ENCODE measurements at places on chromosomes 7 and 10.

DNA sequence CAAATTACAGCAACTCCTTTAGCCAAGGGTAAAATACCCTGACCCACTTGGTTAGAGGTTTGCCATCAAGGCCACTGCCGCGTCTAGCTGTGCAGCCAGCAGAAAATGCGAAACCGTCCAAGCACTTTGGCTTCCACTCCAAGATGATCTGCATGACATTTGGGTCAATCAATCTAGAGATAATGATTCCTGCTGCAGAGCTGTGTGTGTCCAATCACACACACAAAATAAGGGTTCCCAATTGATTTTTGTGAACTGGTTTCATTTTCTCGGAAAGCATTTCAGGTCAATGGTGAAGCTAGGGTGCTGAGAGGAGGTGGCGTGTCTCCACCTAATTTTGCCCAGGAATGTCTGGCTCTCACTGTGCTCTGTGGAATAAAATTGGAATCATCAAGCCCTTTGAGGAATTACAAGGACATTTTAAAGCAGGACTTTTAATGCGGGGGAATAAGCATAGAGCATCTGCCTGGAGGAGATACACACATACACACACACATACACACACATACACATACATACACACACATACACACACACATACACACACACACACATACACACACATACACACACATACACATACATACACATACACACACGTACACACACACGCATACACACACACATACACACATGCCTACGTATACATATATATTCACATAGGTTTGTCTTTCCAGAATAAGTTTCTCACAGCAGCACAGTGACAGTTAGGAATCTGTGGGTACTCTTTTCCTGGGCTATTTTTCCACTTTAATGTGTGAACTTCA is 59.5 kb downstream of the ACADSB start:
- no peak for DNase-seq

- no peak for DNase-seq
Measured at GRCh38 chr10:123637326-123637880, 28.8 kb upstream of the GPR26 start.

DNA sequence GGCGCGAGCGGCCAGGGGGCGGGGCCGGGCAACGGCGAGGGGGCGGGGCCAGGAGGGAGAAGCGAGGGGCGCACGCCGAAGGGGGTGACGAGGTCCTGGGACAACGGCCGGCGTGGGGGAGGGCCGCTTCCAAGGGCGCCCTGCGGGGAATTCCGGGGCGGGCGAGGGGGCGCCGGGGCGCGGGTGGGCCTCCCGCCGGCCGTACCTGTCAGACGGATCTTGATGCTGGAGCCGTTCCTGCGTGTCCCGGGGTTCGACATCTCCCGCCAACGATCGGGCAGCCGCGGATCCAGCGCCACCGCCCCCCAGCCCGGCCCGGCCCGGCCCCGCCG is 421 bp downstream of the SMURF1 start:
- no peak for DNase-seq

DNA sequence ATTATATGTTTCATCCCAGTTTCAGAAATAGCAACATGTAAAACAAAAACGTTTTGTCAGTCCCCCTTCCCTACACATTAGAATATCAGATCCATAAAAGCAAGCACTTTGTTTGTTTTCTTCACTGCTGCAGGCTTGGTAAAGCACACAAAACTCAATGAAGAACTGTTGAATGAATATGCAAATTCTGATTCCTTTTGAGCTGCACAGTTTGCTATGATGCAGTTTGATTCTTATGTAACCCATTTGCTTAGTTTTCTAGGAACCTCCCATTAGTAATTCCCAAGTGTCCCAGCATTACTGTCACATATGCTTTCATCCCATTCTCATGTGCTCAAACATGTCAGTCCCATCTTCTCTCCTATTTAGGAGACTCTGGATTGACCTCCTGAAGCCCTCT is 26.1 kb upstream of the CHCHD3 start:
- no peak for DNase-seq

DNA sequence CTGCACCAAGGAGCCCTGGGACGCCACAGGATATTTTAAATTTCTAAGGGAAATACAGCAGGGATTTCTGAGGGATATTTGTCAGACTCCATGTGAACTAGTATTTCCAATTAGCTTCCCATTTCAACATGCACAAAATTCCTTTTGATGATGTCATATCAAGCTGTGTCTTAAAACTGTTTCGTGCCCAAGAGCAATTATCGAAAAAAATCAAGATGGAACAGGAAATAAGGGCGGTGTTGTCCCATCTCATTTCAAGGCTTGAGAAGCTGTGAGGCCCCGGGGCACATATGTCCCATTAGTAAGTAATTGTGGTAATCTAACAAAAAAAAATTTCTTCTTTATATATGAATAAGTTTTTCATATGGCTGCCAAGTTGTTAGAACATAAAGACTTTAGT is 47.4 kb downstream of the PPP1R17 start:
- no peak for DNase-seq

GRCh38 chr7:100887516-100888290 is 1.8 kb downstream of the UFSP1 start:
- no peak for DNase-seq

- DNase-seq, result no peak
Measured at GRCh38 chr7:128271471-128271941, 30.4 kb downstream of the LEP start.

DNA sequence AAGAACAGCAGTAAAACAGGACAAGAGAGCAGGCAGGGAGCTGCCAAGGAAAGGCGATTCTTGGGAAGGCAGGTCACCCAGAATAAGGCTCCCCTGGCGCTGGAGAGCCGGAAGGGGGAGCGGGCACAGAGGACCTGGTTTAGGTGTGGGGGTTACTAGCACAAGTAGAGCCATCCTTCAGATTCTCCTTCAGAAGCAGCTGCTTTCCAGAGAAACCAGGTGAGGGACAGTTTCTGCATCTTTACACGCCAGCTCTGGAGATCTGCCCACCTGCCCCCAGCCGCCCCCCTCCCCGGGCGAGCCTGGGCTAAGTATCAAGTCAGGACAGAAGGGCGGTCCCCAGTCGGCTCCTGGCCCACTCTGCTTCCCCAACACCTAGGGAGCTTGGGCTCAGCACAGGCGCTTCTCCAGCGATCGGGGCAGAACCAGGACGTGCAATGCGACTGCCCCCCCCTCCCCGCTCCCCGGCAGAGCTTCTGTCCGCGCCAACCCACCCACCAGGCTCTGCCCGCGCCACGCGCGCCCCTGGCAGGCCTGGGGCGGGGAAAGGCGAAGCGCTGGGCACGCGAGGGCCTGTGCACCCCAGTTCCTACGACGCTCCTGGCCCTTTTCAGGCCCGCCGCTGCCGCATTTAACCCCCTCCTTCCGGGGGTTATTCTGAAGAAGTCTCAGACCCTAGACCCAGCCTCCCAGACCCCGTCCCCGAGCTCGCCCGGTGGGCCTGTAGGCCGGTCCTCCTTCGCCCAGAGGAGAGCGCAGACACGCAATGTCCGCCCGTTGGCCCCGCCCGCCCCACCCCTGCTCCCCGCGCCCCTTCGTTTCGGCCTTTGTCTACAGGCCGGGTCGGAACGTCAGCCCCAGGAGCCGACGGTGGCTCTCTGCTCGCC is 4.4 kb upstream of the EN2 start:
- DNase-seq, result no peak

DNA sequence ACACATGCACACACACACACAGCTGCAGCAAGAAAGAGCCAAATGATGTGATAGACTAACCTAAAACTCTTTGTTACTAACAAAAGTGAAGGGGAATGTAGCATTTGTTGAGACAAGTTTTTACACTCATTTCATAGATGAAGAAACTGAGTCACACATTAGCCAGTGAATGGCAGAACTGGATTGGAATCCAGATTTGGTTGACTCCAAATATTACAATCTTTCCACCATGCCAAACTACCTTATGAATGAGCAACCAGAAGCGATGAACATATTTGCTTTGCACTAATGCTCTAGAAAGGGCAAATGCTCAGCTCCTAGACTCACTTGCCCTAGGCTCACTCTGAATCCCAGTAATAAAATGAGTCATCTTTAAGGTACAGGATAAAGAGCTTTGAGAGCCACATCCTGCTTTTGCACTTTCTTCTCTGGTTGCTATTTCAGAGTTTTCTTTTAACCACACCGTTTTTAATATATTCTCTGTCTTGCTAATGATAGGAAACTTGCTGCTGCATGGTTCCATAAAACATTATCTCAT is 111.9 kb downstream of the GPAM start:
- no peak for DNase-seq

DNA sequence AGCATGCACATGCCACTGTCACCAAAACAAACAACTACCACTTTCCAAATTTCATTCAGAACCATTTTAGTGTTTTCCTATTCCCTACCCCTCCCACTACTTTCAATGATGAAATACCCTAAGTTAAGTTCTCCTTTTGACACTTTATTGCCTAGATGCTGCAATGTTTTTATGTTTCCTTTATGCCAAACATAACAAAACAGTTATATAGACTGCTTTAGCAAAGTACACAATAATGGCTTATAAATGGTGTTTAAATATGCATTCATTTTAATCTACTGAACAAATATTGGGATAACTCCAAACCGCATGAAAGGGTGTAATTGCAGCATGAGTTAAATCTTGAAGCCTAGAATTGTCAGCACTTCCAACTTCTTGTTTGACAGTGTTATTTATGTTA is 69.2 kb downstream of the PHYHIPL start:
- DNase-seq, result no peak

- DNase-seq, result no peak
Measured at GRCh38 chr10:89522463-89522862, 12.9 kb downstream of the SLC16A12 start.

DNA sequence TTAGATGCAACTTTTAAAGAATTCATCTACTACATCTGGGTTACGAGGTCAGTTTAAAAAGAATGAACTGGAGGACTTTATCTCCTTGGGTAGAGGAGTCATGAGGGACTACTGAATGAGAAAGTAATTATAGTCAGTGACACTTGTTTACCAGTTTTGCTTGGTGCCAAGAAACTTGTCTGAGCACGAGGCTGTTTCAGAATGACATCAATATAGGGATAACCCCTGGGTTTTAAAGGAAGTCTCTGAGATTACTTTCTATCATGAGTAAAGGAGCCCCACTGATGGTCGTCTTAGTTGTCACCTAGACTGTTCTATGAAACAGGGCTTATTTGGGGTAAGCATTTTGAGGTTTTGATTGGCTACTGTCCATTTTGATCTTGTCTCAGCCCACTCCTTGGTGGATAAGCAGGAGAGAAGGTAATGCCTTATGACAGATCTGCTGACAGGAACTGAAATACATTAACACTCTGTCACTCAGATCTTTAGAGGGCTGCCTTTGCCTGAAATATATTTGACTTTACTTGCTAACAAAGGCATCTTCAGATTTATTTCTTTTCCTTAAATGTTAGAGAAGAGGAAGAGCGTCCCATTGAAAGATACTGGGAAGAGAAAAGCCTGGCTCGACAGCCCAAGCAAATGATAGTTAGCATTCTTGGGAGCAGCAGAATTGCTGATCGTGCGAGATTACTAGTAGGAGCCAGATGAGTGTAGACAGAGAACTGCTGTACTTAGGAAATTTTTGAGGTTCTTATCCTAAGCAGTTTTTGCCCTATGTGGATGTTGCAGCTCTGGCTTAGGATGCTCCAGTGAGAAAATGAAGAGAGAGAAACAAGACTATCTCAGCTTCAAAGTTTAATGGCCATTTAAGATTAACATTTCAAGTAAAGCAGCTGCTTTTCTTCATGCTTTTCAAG is 299.2 kb upstream of the LRGUK start:
- DNase-seq, result no peak

- peak; percentile 76 for DNase-seq
Measured at GRCh38 chr7:80018941-80019808, 115.5 kb upstream of the GNAI1 start.

DNA sequence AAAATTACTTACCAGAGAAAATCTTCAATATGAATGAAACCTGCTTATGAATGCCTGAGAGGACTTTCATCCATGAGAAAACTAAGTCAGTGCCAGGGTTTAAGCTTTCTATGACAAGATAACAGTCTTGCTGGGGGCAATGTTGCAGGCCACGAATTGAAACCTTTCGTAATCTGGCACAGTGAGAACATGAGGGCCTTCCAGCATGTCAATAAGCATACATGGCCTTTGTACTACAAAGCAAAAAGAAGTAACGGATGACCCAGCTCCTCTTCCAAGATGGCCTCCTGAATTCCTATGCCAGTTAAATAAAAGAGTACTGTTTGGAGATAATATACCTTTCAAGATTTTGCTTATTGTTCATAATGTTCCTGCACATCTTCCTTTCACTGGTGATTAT is 270.6 kb upstream of the PHF14 start:
- no peak for DNase-seq

GRCh38 chr7:113099284-113099919 is 12.8 kb upstream of the GPR85 start:
- DNase-seq, result no peak

GRCh38 chr7:71133232-71133622 is 1.3 kb downstream of the GALNT17 start:
- DNase-seq, result no peak

- DNase-seq, result peak; percentile 55
Measured at GRCh38 chr7:3404501-3404900, 103.4 kb downstream of the SDK1 start.

DNA sequence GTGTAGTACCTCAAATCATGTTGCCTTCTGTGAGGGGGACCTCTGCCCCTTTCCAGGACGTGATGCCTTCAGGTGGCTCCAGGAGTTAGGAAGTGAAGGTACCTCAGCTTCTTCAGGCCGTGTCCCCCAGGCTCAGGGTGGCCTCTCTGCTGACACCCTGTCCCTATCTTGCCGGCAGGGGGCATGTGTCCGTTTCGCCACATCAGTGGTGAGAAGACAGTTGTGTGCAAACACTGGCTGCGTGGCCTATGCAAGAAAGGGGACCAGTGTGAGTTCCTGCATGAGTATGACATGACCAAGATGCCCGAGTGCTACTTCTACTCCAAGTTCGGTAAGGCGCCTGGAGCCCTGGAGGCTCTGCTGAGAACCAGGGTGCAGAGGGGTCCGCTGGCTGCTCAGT is 9.2 kb downstream of the CPSF4 start:
- no peak for DNase-seq

DNA sequence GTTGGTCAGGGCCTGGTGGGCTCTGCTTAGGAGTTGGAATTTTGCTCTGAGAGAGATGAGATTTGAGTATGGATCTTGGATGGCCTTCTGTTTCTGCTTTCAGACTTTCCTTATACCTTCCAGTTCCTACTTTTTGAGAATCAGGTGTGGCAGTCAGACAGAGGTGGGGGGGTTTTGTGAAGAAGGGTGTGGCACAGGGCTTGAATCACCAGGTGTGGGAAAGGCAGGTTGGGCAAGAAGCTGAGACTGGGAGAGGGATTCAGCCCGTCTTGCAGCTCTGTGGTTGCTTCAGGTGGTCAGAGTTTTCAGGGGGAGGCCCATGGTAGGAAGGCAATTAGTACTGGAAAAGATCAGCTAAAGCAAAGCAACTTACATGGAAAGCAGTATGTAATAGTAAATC is 340.2 kb downstream of the LRMDA start:
- no peak for DNase-seq

- DNase-seq, result no peak
Measured at GRCh38 chr10:28984431-28984830, 304.4 kb upstream of the LYZL1 start.

- DNase-seq, result no peak
Measured at GRCh38 chr10:70404787-70405036, 767 bp downstream of the EIF4EBP2 start.

All from HAP-1 (cell line).